ENCODE measurements at places on chromosomes 12 and 14.

DNA sequence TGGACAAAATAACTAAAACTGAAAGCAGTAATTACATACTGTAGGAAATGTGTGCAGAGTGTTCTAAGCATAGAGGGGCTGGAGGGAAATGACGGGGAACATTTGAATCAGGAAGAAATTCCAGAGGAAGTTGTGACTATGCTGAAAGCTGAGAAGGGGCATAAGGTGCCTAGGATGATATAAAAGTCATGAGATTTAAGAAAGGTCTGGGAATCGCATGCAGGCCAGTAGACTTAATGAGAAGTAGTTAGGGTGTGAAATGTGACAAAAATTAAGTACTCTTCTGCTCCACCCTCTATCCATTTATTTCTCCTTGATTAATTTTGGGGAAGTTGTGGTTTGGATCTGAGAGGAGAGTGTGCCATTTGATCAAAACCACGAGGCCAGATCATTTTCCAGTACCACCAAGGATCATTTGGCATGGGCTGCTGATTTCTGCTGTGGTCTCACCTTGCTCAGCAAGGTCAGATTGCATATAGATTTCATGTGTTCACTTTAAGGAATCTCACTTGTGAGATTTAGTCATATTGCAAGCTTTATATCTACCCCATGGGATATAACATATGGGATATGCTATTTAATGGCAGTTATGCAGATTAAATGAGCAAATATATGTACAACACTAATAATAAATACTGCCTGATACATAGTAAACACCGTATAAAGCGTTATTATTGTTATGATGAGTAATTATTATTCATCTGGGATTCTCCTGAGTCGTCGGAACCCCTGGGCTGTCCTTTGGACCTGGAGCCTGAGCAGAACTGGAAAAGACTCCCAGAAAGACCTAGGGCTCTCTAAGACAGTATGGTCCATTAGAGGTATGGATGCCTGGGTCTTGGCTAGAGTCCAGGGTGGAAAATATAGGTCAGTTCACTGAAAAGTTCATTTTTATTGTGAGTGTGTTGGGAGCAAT is 72.3 kb downstream of the SRGAP1 start:
- no peaks in the 10 kb centered on the region for H3K27me3 ChIP-seq
- H3K36me3 ChIP-seq = no peaks in the 10 kb centered on the region
- DNase-seq = no peak
- H3K27ac ChIP-seq = no peak overlapping the region

- peak; percentile 61 for DNase-seq
- H3K36me3 ChIP-seq = no peaks in the 10 kb centered on the region
- H3K27me3 ChIP-seq = no peaks in the 10 kb centered on the region
- peaks cover 34% of the 10 kb centered on the region for H3K4me1 ChIP-seq
Measured at GRCh38 chr12:123076604-123077297, 74.1 kb downstream of the PITPNM2 start.

GRCh38 chr12:97425380-97425779 is 37.2 kb upstream of the RMST start:
- no peak overlapping the region for H3K4me3 ChIP-seq
- H3K27me3 ChIP-seq = no peaks in the 10 kb centered on the region
- H3K27ac ChIP-seq = no peak overlapping the region
- no peaks in the 10 kb centered on the region for H3K4me1 ChIP-seq

GRCh38 chr12:9740106-9740750 is 7.3 kb upstream of the CLECL1 start:
- peak overlapping the region; percentile 64 for H3K4me3 ChIP-seq
- peaks cover 78% of the 10 kb centered on the region for H3K4me1 ChIP-seq
- no peaks in the 10 kb centered on the region for H3K27me3 ChIP-seq

DNA sequence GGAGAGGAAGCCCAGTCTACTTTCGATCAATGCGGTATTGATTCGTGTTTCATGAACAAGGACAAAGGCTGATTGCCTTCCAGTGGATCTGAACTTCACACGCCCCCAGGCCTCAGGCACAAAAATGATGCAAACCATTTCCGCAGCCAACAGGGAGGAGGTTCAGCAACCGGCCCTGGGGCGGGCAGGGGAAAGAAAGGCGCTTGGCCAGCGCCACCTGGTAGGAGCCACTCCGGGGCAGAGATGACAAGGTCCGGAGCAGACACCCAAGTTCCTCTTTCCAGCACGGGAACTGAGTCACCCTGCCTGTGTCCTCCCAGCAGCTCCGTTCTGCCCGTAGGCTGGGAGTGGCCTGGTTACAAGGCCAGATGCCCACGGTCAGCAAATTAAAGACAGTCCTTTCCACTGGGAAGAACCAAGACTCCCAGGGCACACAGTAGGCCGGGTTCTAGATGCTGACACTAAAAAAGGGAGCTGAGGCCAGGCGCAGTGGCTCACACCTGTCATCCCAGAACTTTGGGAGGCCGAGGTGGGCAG is 136.3 kb downstream of the SCARB1 start:
- H3K27me3 ChIP-seq = peaks cover 11% of the 10 kb centered on the region
- H3K27ac ChIP-seq = no peak overlapping the region
- DNase-seq = no peak
- H3K4me1 ChIP-seq = no peaks in the 10 kb centered on the region
- no peak overlapping the region for H3K4me3 ChIP-seq
- H3K36me3 ChIP-seq = no peaks in the 10 kb centered on the region

GRCh38 chr12:22598141-22598762 is 26.7 kb upstream of the ETNK1 start:
- H3K4me3 ChIP-seq = no peak overlapping the region
- no peaks in the 10 kb centered on the region for H3K27me3 ChIP-seq
- H3K36me3 ChIP-seq = no peaks in the 10 kb centered on the region
- no peak for DNase-seq
- peaks cover 15% of the 10 kb centered on the region for H3K4me1 ChIP-seq

DNA sequence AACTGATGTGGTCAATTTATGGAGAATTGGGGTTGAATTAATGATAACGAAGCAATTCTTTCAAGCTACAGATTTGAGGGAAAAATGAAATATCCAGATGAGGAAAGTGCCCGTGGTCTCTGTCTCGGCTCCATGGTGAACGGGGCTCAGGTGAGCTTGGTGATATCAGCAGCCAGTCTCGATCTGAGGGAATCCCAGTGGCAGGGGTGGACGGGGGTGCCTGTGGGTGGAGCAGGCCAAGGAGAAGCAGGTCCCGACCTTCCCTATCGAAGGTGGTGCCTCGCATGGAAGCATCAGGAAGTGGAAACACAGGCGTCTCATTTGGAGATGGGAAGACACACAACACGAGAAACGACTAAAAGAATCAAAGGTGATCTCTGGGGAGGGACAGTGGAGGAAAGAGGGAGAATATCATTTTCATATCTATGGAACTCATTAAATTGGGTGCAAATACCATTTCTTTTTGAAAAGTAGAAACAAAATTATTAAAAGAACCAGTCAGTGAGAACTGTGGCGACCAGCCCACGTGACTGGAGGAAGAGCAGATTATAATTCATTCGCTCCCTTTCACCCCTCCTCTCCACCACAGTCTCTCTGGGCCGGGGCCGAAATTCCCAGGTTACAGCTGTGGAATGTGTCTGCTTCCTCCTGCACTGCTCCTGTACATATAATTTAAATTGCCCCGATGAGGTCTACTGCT is 354.3 kb upstream of the SFSWAP start:
- H3K36me3 ChIP-seq = no peaks in the 10 kb centered on the region
- H3K4me1 ChIP-seq = no peaks in the 10 kb centered on the region
- no peak for DNase-seq
- peaks cover 8% of the 10 kb centered on the region for H3K27me3 ChIP-seq
- no peak overlapping the region for H3K4me3 ChIP-seq

DNA sequence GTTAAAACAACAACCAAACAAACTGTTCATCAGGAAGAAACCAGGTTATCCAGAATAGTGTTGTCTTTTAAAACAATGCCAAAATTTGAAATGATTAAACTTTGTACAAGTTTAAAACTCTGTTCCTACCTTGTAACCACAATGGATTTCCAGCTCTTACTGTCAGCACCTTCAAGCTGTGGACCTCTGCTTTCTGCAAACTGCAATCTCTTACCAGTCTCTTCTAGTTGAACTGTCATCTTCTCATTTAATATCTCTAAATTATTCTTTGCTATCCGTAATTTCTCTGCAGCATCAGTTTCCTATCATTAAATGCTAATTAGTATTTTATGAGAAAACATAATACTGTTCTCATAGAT is 29.5 kb upstream of the C12orf50 start:
- no peaks in the 10 kb centered on the region for H3K27me3 ChIP-seq
- no peak overlapping the region for H3K4me3 ChIP-seq
- H3K4me1 ChIP-seq = peaks cover 11% of the 10 kb centered on the region
- no peak for DNase-seq

GRCh38 chr14:63594455-63595372 is 47.0 kb downstream of the WDR89 start:
- H3K4me3 ChIP-seq = no peak overlapping the region
- peaks cover 44% of the 10 kb centered on the region for H3K36me3 ChIP-seq
- H3K27me3 ChIP-seq = no peaks in the 10 kb centered on the region
- DNase-seq = no peak
- no peak overlapping the region for H3K27ac ChIP-seq
- H3K4me1 ChIP-seq = peaks cover 3% of the 10 kb centered on the region

GRCh38 chr14:45492876-45493275 is 239.9 kb upstream of the MIS18BP1 start:
- no peak overlapping the region for H3K4me3 ChIP-seq
- no peaks in the 10 kb centered on the region for H3K27me3 ChIP-seq
- no peaks in the 10 kb centered on the region for H3K36me3 ChIP-seq
- no peaks in the 10 kb centered on the region for H3K4me1 ChIP-seq
